H9 (cell line): ENCODE measurements at places on chromosomes 6 and 20. TPM values are rescaled to one million over a fixed set of nuclear protein-coding genes. Genes with fewer than 3 reads are reported as not detected.
A peak's percentile ranks its signal among the peaks of the same experiment; 100 is the strongest.

- no peak overlapping the region for H3K27ac ChIP-seq
- no peak for DNase-seq
- H3K36me3 ChIP-seq = peaks cover 55% of the 10 kb centered on the region
- no peaks in the 10 kb centered on the region; the same call in 1 of the 2 replicates for H3K4me1 ChIP-seq
- no peaks in the 10 kb centered on the region for H3K27me3 ChIP-seq
These were observed 27.3 kb upstream of the ZBTB24 start for GRCh38 chr6:109510358-109510757.

DNA sequence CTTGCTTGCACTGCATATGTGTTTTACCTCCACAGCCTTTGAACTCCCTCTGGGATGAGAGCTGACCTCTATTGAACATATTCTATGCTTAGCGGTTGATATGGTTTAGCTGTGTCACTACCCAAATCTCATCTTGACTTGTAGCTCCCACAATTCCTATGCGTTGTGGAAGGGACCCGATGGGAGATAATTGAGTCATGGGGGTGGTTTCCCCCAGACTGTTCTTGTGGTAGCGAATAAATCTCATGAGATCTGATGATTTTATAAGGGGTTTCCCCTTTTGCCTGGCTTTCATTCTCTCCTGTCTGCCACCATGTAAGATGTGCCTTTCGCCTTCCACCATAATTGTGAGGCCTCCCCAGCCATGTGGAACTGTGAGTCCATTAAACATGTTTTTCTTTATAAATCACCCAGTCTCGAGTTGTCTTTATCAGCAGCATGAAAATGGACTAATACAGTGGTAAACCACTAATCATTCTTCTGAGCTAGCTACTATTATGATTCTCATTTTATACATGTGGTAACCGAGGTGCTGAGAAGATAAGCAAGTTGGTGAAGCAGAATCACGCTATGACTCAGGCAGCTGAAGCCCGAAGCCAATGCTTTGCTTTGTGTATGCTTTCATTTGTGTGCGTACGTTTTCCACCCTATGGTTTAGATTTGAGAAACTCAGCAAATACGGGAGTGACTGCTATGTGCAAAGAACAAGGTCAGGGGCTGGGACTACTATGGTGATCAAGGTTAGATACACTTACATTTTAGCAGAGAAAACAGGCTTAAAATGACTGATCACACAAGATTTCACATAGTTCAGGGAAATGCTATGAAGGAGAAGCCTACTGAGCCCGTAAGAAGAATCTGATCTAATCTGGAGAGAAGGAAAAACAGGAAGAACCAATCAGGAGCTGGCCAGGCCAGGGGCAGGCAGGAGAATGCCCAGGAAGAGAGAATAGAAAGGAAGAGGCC is 363.5 kb downstream of the ESR1 start:
- no peak for DNase-seq
- H3K36me3 ChIP-seq = no peaks in the 10 kb centered on the region
- H3K27me3 ChIP-seq = no peaks in the 10 kb centered on the region
- no peak overlapping the region for H3K27ac ChIP-seq

GRCh38 chr6:4164456-4164855 is 29.1 kb upstream of the ECI2 start:
- no peaks in the 10 kb centered on the region for H3K27me3 ChIP-seq
- H3K4me1 ChIP-seq = peaks cover 4% of the 10 kb centered on the region; the same call in 1 of the 2 replicates
- H3K27ac ChIP-seq = no peak overlapping the region
- no peak overlapping the region for H3K4me3 ChIP-seq
- H3K36me3 ChIP-seq = peaks cover 6% of the 10 kb centered on the region; the same call in 2 of the 3 replicates

- H3K4me3 ChIP-seq = no peak overlapping the region
- no peaks in the 10 kb centered on the region for H3K36me3 ChIP-seq
- DNase-seq = no peak
- no peaks in the 10 kb centered on the region for H3K4me1 ChIP-seq
- H3K27ac ChIP-seq = no peak overlapping the region
These were observed 21.9 kb upstream of the PNRC1 start for GRCh38 chr6:89058627-89059026.

- DNase-seq = no peak
- H3K36me3 ChIP-seq = peaks cover 5% of the 10 kb centered on the region
- no peaks in the 10 kb centered on the region for H3K27me3 ChIP-seq
These were observed 143.5 kb upstream of the AFDN start for GRCh38 chr6:167683028-167683862.

DNA sequence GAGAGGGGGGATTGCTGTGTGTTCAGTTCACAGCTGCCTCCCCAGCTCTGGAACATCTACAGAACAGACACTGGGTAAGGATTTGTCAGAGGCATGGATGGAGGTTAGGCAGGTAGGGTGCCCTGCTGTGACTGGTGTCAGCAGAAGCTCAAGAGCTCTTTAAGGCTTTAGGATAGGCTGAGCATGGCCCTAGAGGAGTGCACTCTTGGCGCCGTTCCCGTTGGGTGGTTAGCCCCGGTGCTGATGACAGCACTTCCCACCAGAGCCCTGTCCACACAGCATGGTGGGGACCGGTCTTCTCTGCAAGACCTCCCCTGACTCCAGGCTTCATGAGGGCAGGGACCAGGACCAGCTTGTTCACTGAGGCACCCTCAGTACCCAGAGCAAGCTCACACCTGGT is 262.0 kb downstream of the BMP7 start:
- no peaks in the 10 kb centered on the region; the same call in 1 of the 2 replicates for H3K4me1 ChIP-seq
- no peaks in the 10 kb centered on the region for H3K36me3 ChIP-seq
- H3K4me3 ChIP-seq = no peak overlapping the region
- H3K27ac ChIP-seq = no peak overlapping the region
- H3K27me3 ChIP-seq = no peaks in the 10 kb centered on the region
- DNase-seq = no peak

DNA sequence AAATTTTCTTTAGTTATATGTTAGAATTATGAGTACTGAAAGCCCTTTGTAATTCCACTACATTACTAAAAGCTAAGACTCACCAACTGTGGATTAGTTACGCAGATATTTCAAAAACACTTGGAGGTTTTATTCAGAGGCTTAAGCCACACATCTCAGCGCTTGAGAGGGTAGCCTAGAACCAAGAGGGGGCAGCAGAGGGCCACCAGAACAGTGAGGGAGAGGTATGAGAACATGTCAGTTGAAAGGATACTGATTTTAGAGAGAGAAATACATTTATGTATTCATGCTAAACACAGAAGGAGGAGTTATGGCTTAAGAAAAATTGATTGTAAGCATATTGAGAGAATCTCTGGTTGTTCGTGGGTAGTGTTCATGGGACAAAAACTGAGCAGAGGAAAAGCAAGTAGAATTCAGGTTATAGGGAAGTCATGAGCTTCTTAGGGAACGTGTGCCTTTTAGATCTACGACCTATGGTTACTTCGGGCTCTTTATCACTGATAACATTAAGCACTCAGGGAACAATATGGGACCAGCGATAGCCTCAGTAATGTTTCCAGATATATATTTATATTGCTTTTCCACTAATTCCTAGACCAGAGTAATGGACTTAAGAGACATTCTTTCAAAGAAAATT is 20.4 kb upstream of the SERINC1 start:
- no peak for DNase-seq
- H3K4me3 ChIP-seq = no peak overlapping the region
- H3K4me1 ChIP-seq = no peaks in the 10 kb centered on the region

DNA sequence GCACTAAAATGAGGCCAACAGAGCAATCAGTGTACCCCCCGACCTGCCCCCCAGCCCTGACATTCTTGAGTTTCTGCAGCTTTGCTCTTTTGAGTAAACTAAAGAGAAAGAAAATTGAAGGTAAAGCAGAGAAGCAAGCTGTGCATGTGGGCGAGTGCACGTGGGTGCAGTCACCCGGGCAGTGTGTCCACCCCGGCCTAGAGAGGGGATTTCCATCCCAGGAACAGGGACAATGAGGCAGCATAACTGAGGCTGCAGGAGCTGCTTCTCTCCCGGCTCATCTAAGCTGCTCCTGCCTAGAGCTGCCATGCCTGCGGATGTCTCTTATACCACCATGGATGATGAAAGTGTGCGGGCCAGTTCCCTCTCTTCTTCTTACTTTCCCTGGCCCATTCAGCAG is 16.8 kb downstream of the CASS4 start:
- H3K27ac ChIP-seq = no peak overlapping the region
- no peaks in the 10 kb centered on the region for H3K36me3 ChIP-seq
- peaks cover 2% of the 10 kb centered on the region; the same call in 1 of the 2 replicates for H3K27me3 ChIP-seq
- H3K4me3 ChIP-seq = no peak overlapping the region
- no peak for DNase-seq

DNA sequence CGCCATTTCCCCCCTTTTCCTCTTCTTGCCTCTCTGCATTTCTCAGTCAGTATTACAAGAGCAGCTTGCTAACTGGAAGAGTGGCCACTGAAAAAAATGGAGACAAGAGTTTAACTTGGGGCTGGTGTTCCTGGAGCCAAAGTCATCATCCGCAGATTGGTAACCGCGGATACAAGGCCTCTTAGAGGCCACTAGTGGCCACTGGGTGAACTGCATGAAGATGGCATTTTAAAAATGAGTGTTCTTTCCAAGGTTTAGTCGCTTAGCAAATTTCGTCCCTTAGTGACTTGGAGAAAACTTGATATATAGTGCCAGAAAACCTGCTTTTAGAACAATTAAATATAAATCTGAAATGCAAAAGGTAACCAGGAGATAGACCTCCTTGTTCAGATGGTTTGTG is 4.8 kb downstream of the F13A1 start:
- no peak overlapping the region for H3K4me3 ChIP-seq
- DNase-seq = peak; percentile 57
- no peaks in the 10 kb centered on the region; the same call in 1 of the 2 replicates for H3K27me3 ChIP-seq
- no peak overlapping the region for H3K27ac ChIP-seq
- H3K4me1 ChIP-seq = no peaks in the 10 kb centered on the region
- no peaks in the 10 kb centered on the region for H3K36me3 ChIP-seq

DNA sequence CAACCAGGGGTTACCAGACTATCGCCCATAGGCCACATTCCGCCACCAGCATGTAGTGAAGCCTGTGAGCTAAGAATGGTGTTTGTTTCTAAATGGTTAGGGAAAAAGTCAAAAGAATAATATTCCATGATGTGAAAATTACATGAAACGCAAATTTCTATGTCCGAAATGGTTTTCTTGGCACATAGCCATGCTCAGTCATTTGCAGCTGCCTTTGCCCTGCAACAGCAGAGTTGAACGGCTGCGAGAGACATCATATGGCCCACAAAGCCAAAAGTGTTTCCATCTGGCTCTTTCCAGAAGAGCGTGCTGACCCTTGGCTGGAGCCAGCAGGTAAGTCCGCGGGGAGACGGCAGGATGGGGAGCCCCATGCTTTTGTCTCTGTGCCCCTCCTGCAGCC is 60.7 kb downstream of the FAM120B start:
- no peak overlapping the region for H3K4me3 ChIP-seq
- DNase-seq = no peak
- H3K36me3 ChIP-seq = 0 out of 2 replicates have a peak, but pooled peaks cover 4% of the 10 kb centered on the region
- H3K27ac ChIP-seq = no peak overlapping the region
- no peaks in the 10 kb centered on the region for H3K27me3 ChIP-seq

- DNase-seq = no peak
- no peak overlapping the region for H3K4me3 ChIP-seq
- no peak overlapping the region for H3K27ac ChIP-seq
- H3K4me1 ChIP-seq = peaks cover 6% of the 10 kb centered on the region; the same call in 1 of the 2 replicates
- H3K36me3 ChIP-seq = no peaks in the 10 kb centered on the region; the same call in 2 of the 3 replicates
- H3K27me3 ChIP-seq = peaks cover 70% of the 10 kb centered on the region
These were observed 5.6 kb downstream of the TFAP2A start for GRCh38 chr6:10409233-10409721.

DNA sequence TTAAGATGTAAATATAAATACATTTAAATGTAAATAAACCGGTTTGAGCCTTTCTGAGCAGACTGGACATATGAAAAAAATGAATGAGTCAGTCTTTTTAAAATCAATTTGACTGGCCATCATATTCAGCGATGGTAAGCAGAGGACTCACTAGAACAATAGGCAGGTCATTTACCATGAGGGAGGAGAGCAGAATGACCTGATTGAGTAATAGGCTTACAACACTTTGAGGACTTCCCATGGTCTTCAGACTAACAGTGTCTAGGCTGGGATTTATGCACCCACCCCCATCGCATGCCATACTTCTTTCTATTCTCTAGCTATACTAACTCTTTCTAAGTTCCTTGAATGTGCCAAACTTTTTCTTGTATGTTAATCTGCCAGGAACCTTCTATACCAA is 241.9 kb upstream of the RAB32 start:
- no peak overlapping the region for H3K4me3 ChIP-seq
- H3K36me3 ChIP-seq = no peaks in the 10 kb centered on the region
- DNase-seq = no peak
- no peaks in the 10 kb centered on the region for H3K27me3 ChIP-seq

DNA sequence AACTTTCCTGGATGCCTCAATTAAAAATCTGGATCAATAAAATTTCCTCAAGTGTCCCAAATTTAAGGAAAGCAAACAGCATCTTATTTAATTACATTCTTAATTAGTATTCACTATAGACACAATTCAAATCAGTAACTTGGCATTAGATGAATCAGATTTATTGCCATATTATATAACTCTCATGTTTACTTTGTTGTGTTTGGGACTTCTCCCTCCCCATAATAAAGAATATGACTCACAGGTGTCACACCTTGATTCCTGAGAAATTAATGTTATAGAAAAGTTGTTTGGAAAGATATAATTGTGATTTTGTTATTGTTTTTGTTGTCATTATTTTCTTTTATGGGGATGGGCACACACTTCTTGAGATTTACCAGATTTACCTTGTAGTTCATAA is 18.4 kb downstream of the EYA4 start:
- no peak overlapping the region for H3K4me3 ChIP-seq
- no peaks in the 10 kb centered on the region for H3K36me3 ChIP-seq
- no peak overlapping the region for H3K27ac ChIP-seq
- H3K4me1 ChIP-seq = no peaks in the 10 kb centered on the region
- no peaks in the 10 kb centered on the region for H3K27me3 ChIP-seq
- DNase-seq = no peak

DNA sequence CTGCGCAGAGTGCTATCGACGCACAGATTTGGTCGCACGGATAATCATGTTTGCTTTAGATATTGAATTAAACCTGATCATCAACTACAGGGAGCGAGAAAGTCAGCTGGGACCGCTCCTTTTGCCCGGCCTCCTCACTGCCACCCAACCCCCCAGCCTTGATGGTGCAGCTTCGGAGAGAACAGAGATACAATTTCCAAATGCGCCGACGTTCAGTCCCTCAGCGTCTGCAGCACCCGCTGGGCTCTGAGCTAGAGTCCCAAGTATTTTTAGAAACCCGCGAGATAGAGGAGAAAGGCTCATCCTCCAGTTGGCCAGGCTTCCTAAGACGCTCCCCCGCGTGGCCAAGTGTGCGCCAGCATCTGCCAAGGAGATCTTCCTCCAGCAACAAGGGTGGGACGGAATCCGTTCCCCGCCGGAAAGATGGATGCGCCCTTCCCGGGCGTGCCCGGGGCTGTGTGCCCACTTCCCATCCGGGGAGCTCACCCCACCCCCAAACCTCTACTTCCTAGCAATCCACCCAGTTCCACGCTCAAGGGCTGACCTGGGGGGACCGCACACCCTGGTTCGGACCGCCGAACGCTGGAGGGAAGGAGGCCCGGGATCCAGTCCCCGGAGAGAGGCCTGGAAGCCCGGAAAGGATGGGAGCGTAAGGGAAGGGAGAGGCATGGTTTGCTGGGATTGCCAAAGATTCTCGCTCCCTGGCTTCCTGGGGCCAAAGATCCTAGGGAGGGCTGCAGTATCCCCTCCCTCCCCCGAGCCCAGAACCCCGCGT is 4.1 kb downstream of the NKX2-2 start:
- H3K27ac ChIP-seq = no peak overlapping the region
- DNase-seq = peak; percentile 41
- peaks cover 3% of the 10 kb centered on the region; the same call in 1 of the 2 replicates for H3K4me1 ChIP-seq
- no peaks in the 10 kb centered on the region for H3K36me3 ChIP-seq
- H3K27me3 ChIP-seq = peaks cover 69% of the 10 kb centered on the region
- H3K4me3 ChIP-seq = no peak overlapping the region

Gene WFDC10A
- total RNA-seq = not detected in 2 replicates

Gene FRMD1
- total RNA-seq = not detected in 2 replicates

Gene NHLRC1
- 1.0 and 1.5 TPM in 2 replicates for total RNA-seq

Gene OR2H2
- total RNA-seq = not detected in 2 replicates

Gene CLPSL1
- not detected in 2 replicates for total RNA-seq

Gene PLEKHG1
- 0.64 and 1.0 TPM in 2 replicates for total RNA-seq

Gene ZBTB22
- 8.1 TPM in 2 replicates for total RNA-seq

Gene FAM83B
- total RNA-seq = 5.2 and 5.7 TPM in 2 replicates
